Caudate nucleus (tissue), 63 donors: ENCODE measurements at places on chromosomes 12 and 14.

GRCh38 chr14:91059576-91060350 lies 678 bp downstream of the RPS6KA5 start:
- DNase-seq, result peak; percentile 52

GRCh38 chr12:49728446-49728845 lies 12.9 kb upstream of the TMBIM6 start:
- DNase-seq, result no peak

GRCh38 chr14:53807542-53807941 lies 149.1 kb downstream of the BMP4 start:
- DNase-seq, result no peak

DNA sequence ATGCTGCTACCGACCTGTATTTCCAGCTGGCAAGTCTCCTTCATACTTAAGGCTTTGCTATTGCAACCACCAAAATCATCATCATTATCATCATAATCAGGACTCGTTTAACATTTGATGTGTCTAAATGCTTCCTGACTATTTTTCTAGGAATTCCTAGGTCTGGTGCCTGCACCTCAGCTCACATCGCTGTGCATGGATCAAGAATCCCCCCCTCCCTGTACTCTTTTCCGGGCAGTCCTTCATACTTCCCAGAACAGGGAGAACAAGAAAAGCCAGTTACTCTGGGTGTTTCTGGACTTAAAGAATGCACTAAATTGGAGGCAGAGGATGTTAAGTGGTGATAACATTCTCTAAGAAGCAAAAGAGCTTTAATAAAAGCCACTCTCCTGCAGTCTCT lies 9.4 kb downstream of the ERP27 start:
- no peak for DNase-seq

- peak; percentile 24 for DNase-seq
Observed at GRCh38 chr14:77980475-77981321, 180.8 kb downstream of the ADCK1 start.

DNA sequence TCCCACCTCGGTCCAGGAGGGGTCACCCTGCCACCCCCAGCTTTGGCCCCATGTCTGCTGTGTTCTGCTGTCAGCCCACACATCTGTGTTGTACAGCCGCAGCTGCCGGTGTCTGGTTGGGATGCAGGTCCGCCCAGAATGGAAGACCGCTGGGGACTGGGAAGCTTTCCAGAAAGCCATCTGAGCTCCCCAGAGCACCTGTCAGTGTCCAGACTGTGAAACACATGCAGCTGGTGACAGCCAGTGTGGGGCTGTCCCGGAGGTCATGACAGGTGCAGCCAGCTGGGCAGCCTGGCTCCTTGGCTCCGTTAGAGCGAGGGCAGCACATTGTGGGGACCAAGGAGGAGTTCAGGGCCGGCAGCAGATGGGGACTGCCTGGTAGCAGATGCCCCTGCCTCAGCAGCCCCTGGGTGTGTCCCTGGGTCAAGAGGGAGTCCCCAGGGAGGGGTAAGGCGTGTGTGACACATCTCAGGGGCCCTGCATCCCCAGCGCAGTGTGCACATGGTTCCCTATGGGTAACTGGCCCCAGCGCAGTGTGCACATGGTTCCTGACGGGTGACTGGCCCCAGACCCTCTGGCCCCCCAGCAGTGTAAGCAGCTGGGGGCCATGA lies 16.4 kb downstream of the CEP170B start:
- no peak for DNase-seq

DNA sequence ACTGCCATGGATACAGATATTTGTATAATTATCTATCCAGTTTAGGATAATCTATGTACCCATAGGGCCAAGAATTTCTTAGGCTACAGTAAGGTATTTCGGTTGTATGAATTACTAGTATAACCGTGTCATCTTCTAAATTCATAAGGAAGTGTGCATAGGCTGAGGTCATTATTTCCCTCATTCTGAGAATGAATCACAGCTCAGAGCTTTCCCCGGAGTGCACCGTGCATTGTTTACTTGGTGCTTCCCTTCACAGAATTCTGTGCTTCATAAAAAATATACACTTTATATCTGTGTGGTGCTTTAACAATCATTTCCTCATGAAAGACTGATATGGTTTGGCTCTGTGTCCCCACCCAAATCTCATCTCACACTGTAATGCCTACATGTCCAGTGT lies 514.1 kb downstream of the ETNK1 start:
- DNase-seq, result no peak

- no peak for DNase-seq
Observed at GRCh38 chr14:55532645-55533344, 47.2 kb upstream of the KTN1 start.

DNA sequence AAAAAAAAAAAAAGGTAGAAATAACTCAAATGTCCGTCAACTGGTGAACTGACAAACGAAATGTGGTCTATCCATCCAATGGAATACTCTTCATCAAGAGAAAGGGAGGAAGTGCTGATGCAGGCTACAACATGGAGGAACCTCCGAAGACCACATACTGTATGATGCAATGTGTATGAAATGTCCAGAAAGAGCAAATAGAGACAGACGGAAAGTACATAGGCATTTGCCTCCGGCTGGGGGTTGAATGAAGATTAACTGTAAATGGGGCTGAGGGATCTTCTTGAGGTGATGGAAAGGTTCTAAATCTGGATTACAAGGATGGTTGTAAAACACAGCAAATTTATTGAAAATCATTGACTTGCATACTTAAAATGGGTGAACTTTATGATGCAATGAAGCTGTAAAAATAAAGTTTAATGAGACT lies 35.4 kb downstream of the DLK1 start:
- DNase-seq, result no peak

DNA sequence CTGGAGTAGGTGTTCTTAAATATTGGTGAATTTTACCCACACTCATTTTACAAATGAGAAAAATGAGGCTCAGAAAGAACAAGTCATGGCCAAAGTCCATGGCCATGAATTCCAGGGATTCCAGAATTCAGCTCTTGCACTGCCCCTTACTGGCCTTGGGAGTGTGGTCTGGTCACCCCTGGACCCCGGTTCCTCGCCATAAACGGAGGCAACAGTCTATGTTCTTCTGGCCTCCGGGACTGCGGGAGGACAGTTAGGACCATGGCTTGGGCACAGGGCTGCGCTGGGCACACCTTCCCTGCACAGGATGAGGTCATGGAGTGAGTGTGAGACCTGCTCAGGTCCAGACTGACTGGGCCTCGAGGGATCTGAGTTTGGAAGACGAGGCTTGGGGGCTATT lies 6.9 kb downstream of the CCDC197 start:
- DNase-seq, result no peak

- no peak for DNase-seq
Observed at GRCh38 chr12:60501124-60501729, 905.4 kb downstream of the SLC16A7 start.

DNA sequence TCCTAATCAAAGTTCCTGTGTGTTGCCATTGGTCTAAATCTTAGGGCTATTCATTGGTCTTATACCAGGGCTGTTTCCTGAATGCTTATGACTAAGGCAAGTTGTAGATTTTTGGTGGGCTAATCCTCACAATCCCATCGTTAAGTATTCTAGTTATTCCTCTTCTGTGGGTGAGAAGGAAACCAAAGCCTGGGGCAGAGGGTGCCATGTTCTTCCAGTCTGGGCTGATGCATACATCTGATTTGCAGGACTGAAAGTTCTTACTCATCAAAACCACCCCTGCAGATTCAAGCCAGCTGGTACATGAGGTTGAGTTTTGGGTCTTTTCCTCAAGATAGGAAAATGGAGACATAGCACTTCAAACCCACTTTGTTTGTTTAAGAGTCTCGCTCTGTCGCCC lies 25.7 kb downstream of the PPP1CC start:
- DNase-seq, result no peak

DNA sequence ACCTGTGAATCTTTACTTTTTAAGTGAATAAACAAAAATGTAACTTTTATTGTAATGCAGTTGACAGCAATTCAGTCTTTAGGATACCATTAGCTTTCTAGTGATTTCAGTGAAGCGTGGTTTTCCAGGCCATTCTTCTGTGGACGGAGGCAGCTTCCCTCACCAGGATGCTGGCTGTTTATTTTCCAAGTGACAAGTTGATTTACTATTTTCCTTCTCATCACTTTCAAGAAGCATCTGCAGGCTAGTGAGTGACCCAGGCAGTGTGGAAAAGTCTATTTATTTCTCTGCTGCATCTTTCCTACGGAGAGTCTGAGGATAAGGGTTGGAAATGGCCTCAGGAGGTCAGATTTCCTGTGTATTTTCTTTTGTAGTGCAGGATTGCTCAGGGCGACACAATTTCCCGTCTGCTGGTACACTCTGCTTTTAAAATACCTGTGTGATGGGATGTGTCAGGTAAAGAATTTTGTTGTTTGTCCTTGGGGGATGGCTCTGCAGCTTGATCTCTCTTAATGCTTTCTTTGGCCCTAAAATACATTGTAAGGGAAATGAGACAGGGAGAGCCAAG lies 467.8 kb downstream of the NRXN3 start:
- DNase-seq, result no peak

DNA sequence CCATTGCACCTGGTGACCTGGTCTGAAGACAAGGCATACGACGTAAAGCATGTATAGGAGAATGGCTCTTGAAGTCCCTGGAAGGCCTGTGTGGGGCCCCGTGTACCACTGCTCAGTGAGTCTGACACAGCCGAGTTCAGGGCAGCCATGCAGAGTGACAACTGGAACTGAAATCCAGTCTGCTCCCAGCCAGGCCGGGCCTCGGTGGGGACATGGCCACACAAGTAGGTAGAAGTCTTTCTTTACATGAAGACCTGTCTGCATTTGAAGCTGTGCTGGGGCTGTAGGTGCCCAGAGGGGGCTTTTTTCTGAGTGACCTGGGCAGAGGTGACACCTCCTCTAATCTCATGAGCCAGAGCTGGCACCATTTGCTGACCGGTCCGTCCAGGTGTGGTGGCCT lies 35.7 kb downstream of the ADGRD1 start:
- DNase-seq, result no peak

- no peak for DNase-seq
Observed at GRCh38 chr14:106489112-106489881, 962.9 kb downstream of the TMEM121 start.

DNA sequence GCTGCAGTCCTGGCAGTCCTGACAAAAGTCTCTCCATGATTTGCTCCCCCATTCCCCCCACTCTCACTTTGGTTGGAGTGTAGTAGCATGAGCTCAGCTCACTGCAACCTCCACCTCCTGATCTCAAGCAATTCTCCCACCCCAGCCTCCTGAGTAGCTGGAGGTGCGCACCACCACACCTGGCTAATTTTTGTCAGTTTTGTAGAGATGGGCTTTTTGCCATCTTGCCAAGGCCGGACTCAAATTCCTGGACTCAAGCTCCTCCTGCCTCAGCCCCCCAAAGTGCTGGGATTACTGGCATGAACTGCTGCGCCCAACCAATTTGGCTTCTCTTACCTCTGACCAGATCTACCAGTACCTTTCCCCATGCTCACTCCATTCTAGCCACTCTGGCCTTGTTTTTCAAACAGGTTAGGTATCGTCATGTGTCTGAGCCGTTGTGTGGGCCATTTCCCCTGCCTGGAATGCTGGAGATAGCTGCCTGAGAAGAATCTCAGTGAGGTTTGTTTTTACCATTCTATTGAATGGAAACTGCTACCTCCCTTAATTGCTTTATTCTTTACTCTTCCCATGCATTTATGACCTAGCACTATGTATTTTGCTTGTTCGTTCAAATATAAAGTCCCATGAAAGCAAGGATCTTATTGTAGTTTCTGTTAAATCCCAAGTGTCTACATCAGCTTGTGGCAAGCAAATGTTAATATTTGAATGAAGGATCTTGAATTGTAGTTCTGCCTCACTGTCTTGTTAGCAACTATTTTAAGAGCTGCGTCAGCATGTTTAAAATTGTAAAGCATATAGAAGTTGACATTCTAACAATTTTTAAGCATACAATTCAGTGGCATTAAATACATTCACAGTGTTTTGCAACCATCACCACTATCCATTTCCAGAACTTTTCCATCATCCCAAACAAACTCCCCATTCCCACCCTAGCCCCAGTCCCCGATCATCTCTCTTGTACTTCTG lies 39.7 kb downstream of the CPSF6 start:
- DNase-seq, result no peak

- DNase-seq, result peak; percentile 58
Observed at GRCh38 chr12:53099071-53099882, 1.8 kb downstream of the IGFBP6 start.

DNA sequence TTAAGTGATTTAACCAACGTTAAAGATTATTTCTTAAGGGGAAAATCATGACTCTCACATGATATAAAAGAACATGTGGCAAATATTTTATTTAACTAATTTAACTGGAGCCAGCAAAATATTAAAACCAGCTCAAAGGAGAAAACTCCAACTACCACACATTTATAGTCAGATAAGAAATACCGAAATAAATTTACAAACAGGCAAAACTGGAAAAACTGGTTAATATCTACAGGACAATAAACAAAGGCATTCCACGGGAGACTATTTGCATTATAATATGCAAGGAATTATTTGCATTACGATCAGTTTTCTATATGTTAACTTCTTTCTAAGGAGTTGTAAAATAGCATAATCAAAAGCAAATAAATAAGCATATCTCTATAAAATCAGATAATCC lies 13.8 kb upstream of the BCL2L14 start:
- DNase-seq, result no peak

DNA sequence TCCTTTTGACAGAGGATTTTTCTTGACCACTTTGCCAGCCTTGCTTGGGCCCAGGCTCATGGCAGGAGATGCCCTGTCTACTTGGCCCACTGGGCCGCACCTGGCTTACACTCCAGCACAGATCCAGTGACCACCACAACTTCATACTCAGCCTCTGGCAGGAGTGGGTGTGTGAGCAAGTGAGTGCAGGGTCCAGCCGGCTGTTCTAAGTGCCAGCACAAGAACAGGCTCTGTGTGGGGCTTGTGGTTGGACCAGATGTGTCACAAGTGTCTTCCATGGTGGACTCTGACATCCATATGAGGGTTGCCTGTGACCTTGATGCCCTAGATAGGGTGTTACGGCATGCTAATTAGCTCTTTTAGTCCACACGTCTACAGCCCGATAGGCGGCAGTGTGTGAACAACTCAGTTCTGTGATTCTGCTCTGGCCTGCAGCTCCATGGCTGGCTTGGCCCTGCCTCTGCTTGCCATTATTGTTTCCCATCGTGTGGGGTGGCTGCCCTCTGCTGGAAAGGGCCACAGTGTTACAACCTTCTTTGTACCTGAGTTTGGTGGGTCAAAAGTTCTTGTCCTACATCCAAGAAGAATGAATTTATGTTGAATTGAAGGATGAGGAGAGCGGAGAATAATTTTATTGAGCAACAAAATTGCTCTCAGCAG lies 1089.1 kb downstream of the SLC6A15 start:
- peak; percentile 7 for DNase-seq

DNA sequence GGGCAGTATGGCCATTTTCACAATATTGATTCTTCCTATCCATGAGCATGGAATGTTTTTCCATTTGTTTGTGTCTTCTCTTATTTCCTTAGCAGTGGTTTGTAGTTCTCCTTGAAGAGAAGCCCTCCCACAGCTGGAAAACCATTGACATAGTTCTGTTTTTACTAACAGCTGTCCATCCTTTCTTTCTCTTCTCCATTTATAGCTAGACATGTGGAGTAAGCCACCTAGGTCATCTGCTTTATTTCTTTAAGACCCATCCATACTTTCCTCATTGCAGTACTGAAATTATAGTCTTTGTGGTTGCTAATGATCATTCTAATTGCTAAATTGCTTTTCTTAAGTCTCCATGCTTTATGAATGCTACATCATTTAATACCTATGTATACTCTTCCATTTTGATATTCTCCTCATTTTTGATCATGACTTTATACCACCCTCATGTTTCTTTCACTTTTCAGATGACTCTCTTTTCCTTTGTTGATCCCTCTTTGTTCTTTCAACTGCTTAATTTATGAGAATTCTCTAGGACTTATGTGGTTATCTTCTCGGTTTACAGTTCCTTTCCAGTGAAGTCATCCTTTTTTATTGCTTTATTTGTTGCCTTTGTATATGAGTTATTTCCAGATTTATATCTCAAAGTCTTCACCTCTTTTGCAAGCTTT lies 114.2 kb downstream of the PCNX1 start:
- no peak for DNase-seq

GRCh38 chr12:110565894-110566871 lies 16.9 kb downstream of the PPTC7 start:
- no peak for DNase-seq
